ENCODE measurements at places on chromosomes 3 and 15.

- DNase-seq, result no peak
Observed at GRCh38 chr3:95468331-95468730, 1346.1 kb upstream of the EPHA6 start.

DNA sequence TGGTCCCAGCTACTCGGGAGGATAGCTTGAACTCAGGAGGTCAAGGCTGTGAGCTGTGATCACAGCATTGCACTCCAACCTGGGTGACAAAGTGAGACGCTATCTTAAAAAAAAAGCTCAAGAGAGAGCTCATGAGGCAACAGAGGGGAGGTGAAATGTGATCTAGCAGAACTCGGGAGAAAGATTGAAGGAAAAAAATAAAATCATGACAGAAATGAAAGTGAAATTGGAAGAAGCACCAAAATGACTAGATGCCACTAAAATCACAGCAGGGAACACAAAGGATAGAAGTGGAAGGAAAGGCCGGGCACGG, 109.4 kb upstream of the BNIP2 start:
- peak; percentile 30 for DNase-seq

- DNase-seq, result no peak
Observed at GRCh38 chr15:34335176-34336032, 2.2 kb downstream of the SLC12A6 start.

GRCh38 chr15:100372739-100373119, 31.0 kb upstream of the ADAMTS17 start:
- no peak for DNase-seq

GRCh38 chr15:50182219-50183013, 420 bp downstream of the SLC27A2 start:
- peak; percentile 68 for DNase-seq

- DNase-seq, result no peak
Observed at GRCh38 chr3:169809230-169809795, 3.4 kb upstream of the LRRIQ4 start.

- no peak for DNase-seq
Observed at GRCh38 chr15:25900901-25901300, 37.8 kb upstream of the ATP10A start.

DNA sequence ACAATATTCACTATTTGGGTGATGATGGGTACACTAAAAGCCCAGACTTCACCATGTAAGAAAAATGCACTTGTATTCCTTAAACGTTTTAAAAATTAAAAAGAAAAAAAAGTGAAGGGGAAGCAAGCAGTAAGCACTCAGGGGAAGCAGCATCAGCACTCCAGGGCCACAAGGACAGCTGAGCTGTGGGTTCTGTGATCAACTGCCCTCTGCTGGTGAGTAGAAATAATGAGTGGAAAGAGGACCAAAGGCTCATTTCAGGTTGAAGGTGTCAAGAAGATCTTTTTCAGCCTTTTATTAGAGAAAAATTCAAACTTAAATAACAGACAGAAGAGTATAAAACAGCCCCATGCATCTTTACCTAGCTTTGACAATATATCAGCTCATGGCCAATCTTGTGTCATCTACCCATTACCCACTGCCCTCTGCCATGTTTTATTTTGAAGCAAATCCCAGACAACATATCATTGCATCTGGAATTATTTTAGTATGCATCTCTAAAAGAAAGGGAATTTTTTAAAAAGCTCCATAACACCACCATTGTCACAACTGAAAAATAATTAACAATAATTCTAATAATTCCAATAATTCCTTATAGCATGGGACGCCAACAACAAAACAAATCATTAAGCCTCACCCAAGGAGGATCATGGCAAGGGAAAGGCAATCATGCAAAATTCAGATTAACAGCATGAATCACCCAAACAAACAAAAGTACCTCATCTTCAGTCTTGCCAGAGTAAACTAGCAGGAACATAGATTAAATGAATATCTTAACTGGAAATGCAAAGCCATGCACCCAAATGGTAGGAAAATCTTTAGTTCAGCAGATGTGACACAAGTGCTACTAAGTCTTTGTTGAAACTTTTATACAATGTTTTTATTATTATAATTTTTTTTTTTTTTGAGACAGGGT, 42.5 kb downstream of the TAMM41 start:
- peak; percentile 69 for DNase-seq

- DNase-seq, result no peak
Observed at GRCh38 chr3:23553353-23553752, 252.4 kb upstream of the UBE2E1 start.

GRCh38 chr3:149353581-149354184, 20.2 kb upstream of the TM4SF18 start:
- no peak for DNase-seq

GRCh38 chr3:82938821-82939328, 1177.4 kb upstream of the GBE1 start:
- DNase-seq, result no peak

- DNase-seq, result no peak
Observed at GRCh38 chr15:101003706-101004105, 84.5 kb downstream of the LRRK1 start.

DNA sequence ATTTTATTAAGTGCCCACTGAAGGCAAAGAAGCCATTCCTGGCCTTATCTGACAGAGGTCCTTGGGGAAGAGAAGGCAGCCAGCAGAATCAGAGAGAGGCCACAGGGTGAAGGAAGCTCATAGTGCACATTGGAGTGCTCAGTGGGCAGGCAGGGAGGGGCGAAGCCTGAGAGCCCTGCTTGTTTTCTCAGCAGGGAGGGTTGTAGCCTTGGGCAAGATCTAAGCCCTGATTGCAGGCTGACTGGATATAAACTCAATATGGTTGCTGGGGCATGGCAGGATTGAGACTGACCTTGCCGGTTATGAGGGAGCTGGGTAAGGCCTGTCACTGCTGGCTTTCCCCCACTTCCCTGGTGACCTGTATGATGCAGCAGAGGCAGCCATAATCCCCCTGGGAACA, 7.5 kb upstream of the IGSF11 start:
- no peak for DNase-seq

- no peak for DNase-seq
Observed at GRCh38 chr3:160796089-160796812, 40.2 kb downstream of the PPM1L start.

GRCh38 chr3:157310329-157311052, 126.2 kb upstream of the PTX3 start:
- DNase-seq, result peak; percentile 63

DNA sequence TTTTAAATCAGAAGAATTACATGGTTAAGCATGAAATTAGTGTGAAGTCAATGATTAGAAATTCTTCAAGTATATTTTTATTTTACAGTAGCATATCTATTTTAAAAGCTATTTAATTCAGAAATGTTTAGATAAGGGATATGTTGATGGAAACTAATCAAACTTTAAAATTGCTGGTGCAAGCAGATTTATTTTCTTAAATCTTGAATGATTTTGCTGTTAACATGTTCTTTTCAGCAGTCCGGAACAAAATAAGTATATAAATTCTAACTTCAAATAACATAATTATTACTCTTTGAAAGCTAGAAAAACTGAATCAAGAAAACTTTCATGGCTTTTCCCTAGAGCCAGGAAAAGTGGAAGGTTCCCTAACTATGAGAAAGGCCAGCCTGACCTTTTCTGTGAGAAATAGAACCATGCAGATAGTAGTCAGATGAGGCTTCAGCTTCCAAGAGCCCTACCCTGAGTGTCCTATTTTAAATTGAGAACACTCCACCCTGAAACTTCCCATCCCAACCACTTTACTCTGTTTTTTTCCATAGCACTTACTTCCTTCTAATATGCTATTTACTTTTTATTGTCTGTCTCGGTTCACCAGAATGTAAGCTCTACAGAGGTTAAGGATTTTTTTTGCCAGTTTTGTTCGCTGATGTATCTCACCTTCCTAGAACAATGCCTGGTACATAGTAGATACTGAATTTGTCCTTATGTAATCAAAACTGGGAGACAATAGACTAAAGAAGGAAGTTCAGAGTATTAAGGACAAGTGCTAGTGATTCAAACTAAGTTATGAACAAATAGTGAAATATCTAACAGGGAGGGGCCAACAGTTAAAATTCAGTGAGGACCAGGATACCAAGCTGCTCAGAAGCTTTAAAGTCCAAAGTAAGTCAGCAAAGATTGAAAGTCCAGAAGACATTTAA, 66.8 kb downstream of the CD200R1L start:
- DNase-seq, result no peak

DNA sequence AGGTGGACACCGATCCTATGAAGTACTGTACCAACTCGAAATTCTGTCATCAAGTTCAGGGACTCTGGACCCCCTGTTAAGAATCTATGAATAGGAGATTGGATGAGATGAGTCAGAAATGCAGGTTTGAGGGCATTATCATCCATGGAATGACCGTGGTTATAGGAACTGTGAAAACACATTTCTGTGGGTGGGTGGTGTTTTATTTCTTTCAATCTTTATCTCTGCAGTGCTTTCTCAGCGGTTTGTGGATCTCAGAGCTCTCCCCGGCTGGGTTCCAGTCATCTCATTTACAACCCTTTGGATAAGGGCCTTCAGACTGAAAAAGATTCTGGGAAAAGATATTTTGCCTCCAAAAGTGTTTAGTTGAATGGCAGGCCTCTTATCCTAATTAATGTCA, 5.4 kb upstream of the ABHD17C start:
- no peak for DNase-seq

- DNase-seq, result no peak
Observed at GRCh38 chr3:140296796-140297352, 361.9 kb downstream of the CLSTN2 start.

DNA sequence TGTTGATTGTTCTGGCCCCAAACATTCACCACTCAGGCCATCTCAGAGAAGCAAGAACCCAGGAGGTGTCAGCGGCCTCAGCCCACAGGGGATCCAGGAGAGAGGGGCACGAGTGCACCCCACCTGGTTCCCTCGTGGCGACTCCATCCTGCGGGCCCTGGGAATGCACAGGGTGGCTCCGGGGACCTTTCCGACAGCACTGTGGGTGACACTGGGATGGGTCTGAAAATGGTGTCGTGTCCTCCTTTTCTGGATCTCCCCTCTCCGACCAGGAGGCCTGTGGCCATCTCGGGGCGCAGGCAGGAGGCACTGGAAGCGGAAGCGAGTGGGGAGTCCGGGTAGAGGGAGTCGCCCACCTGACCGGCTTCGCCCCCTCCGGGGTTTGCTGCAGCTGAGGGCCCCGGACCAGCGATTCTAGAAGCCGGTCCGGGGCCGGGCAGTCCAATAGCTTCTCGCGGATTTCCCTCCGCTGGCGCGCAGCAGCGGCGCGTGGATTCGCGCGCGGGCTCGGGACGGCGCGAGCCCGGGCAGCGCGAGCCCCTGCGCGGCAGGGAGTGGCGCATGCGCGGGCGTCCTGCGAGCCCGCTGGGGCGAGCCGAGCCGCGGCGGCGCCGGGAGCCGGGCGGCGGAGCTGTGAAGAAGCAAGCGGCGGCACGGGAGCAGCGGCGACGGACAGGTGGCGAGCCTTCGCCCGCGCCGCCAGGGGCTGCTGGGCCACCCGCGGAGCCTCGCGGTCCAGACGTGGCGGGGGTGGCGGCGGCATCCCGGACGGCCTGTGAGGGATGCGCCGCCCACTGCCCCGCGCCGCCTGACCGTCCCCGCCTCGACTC, at the start of gene DOCK3:
Gene DOCK3 (plus strand): TSS at position 579 of the 830 bp plus-strand sequence. CDS start 337 bp downstream, outside the sequence.
- DNase-seq, result peak; percentile 79

DNA sequence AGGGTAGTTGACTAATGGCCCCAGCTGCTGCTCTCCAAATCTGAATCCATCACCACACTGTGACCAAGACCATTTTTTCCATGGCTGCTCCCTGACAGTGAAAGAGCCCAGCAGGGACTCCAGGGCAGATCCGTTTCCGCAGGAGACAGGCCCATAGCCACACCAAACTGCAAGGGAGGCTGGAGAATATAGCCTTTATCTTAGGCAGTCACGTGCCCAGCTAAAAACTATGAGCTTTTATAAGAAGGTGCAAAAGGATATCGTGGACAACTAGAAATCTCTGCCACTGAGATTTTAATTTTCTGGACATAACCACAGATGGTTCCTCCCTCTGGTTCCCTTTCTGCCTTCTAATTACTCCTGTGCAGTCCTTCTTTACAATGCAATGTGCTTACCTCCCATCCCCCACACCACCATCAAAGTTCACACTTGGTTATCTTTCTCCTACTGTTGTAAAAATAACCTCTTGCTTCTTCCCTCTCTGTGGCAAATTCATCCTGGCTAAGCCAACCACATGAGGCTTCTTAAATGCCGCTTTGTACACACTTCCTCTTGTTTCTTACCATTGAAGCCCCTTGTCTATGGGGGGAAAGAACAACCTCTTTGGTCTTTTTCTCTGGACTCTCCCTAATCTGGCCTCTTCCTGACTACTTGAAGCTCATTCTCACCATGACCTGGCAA, 233.7 kb downstream of the SHQ1 start:
- no peak for DNase-seq

GRCh38 chr3:123620343-123620742, 35.5 kb upstream of the HACD2 start:
- no peak for DNase-seq

- no peak for DNase-seq
Observed at GRCh38 chr3:8503461-8503860, 1.8 kb downstream of the LMCD1 start.

DNA sequence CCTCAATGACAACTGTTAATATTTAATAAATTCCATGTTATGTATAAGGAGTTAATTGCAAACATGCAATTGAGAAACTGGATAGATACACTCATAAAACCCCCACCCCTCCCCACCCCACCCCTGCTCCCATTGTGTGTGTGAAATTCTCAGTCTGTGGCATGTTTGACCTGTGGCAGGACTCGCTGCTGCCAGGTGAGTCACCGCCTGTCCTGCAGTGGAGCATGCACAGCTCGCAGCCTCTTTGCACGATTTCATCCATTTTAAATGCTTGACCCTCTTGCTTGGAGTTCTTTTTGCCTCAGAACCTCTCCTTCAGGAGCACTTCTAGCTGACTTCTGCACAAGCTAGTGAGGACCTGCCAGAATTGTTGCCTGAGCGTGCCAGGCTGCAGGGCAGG, 5.3 kb upstream of the APEH start:
- DNase-seq, result no peak

- DNase-seq, result no peak
Observed at GRCh38 chr3:89946884-89947283, 839.5 kb downstream of the EPHA3 start.

DNA sequence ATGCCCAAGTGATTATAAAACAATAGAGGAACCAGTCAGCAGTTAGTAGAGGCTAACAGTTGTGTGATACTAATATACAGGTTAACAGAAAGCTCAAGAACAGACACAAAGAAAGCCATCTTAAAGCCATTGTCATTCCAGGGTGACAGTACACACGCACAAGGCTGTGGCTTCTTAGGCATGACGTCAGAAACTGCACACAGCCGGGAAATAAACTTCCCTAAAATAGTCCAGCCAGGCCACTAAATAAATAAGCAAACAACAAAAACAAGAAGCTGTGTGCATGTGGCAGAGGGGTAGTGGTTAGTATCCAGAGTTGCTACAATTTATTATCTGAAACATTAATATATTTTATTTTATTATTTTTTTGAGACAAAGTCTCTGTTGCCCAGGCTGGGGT, 49.8 kb downstream of the PPCDC start:
- DNase-seq, result no peak

Measured in MM.1S (cell line).